ENCODE measurements at places on chromosomes 4 and X. TPM values are rescaled to one million over a fixed set of nuclear protein-coding genes. Genes with fewer than 3 reads are reported as not detected.

Gene ZMAT1
- 22.4 TPM for total RNA-seq

Gene GPRASP2
- total RNA-seq: 82.3 TPM

Gene DUSP9
- 4.1 TPM for total RNA-seq

Gene ITIH6
- total RNA-seq: not detected

Measured in dorsolateral prefrontal cortex (tissue), 122 donors.